ENCODE measurements at places on chromosomes 4 and X.

DNA sequence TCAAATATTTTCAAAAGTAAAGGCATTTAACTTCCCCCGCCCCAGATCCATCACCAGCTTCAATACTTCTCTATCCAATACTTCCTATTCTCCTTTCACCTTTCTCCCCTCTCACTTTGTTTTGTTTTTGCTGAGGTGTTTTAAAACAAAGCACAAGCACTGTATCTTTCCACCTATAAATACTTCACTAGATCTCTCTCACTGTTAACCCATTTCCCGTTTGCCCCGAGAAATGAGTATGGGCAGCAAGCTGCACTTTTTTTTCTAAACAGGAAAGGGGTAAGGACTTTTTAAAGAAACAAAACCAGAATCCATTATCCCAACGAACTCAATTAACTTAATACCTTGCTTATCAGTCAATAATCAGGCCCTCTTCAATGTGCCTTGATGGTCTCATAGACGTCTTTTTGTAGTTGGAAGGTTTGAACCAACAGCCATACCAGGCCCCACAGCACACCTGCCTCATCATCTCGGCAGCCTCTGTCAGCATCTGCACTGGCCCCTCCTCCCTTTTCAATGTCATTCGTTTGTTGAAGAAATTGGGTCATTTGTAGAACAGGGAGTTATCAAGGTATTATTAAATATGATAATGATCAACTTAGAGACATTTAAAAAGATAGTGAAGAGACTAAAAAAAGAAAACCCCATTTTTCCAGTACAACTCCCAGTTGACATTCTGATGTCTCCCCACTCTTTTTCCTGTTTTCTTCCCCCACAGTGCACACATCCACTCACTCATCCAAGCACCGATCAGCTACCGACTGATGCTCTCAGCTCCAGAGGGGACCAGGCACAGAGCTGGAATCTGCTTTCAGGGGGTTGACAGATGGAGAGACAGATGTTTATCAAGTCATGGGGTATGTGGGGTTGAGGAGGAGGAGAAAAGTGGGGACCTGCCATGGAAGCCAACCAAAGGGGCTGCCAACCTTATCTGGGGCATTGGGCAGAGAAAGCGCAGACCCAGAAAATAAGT, 25.8 kb downstream of the CRMP1 start:
- DNase-seq = no peak

DNA sequence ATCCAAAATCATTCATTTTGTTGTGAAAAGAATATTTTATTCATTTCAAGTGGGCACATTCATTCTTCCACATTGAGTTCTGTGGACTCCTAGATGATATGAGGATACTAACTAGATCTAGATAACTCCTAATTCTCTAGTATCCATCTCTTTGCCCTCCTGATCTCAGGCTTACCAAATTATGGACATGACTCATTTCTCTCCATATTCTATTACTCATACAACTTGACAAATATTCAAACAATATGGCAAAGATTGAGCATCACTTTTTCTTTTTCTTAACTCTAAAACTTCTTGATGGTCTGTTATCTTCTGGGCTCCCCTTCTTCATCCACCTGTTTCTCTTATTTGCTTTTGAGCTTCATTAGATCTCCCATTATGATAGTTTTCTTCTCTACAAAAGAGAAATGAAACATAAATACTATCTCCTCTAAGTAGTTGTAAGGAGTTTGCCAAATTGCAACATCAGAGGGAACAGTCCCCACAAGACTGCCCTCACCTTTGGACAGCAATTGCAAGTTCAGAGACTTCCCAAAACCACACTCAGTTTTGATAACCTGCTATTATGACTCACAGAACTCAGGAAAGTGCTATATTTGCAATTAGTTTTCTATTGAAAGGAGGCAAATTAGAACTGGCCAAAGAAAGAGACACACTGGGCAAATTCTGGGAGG, 422.9 kb downstream of the SPRY1 start:
- DNase-seq = no peak

DNA sequence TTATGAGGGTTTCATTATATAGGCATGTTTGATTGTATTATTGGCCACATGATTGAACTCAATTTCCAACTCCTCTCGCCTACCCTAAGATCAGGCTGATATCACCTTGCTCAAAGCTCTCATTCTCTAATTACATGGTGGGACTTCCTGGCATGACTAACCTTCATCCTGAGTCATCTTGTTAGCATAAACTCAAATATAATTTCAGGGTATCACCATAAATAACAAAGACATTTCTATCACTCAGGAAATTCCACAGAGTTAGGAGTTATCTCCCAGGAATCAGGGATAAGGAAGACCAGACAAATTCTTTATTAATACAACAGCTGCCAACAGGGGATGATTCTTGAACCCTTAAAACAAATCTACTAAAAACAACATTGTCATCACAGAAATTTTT, 90.7 kb downstream of the NDST3 start:
- DNase-seq = no peak

GRCh38 chrX:36510736-36511135, 497.4 kb upstream of the FAM47C start:
- no peak for DNase-seq

GRCh38 chr4:140944572-140944971, 188.4 kb upstream of the TBC1D9 start:
- no peak for DNase-seq

DNA sequence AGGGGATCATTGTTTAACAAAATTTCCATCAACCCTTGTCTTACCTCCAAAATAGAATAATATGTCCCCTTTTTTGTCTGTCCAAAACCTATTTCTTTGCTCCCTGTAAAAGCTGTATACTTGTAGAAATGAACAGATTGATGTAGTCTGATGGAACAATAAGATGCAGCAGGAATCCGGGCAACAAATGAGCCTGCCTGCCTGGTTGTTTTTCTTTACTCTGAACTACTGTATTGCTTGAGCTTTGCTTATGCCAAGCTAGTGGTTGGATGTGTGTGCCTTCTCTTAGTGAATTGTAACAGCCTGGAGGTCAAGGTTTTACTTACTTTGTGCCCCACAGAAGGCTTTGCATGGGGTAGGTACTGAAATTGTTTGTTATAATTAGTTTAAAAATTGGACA, 116.2 kb upstream of the TLL1 start:
- no peak for DNase-seq

- DNase-seq = no peak
Measured at GRCh38 chr4:80094191-80094590, 21.2 kb upstream of the ANTXR2 start.

DNA sequence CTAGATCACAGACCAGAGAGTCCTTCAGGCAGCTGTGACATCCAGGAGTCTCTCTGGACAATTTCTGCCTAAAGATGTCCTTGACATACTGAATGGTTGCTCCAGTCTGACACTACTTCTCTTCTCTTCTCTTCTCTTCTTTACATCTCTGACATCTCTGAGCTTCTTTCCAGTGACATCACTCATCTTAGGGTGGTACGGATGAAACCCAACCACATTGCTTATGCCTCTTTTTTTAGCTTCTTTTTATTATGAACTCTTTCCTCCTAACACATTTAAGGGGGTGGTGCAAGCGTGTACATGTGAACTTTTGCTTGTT, 39.4 kb upstream of the IRF2 start:
- no peak for DNase-seq

- DNase-seq = no peak
Measured at GRCh38 chrX:85112293-85112692, 108.6 kb downstream of the APOOL start.

DNA sequence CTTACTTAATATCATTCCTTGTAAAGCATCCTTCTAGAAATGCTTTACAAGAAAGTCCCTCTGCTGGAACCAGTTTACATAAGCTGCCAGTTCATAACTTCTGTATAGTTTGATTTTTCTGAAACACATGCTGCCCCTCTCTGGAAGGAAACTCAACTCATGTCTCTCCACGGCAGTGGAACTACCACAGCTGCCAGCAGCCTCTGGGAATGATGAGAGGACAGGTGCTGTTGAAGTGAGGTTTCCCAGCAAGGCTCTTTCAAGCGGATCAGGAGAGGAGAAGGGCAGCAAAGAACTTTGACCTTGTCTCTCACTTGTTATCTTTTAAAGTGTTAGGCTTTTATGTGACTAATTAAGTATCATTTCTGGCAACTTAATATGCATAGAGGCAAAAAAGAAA, 7.3 kb downstream of the GRPR start:
- no peak for DNase-seq

DNA sequence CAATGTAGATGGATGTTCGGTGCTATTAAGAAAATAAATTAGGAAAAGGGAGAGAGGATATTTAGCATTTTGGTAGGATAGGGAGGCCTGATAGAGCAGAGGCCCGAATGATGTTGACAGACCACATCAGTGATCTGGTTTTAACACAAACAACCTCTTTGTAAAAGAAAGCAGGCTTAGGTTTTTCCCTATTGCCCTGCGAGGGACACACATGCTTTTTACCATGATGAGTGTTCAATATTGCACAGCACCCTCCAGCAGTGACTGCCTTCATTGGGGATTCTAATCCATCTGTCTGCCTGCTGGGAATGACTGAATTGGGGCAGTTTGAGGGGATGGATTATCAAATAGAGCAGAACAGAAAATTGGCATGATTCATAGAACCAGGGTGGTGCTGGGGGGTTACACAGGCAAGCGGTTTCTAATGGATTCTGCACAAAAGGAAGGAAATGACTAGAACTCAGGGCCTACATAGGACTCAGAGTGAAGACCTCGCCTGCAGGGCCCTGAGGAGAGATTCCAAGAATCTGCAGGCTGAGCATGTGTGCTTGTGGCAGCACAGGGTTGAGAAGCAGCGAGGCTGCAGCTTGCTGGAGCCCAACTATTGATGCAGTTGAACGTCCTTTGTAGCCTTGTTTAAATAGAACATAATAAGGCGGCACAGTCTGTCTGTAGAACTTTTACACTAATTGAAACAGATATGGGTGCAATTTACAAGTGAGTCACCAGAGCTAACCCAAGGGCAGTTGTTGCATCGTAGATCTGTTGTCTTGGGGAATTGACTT, 58.0 kb downstream of the RHOH start:
- no peak for DNase-seq

Measured in anterior cingulate cortex (tissue), 58 donors.